ENCODE measurements at places on chromosomes 2 and 18.

DNA sequence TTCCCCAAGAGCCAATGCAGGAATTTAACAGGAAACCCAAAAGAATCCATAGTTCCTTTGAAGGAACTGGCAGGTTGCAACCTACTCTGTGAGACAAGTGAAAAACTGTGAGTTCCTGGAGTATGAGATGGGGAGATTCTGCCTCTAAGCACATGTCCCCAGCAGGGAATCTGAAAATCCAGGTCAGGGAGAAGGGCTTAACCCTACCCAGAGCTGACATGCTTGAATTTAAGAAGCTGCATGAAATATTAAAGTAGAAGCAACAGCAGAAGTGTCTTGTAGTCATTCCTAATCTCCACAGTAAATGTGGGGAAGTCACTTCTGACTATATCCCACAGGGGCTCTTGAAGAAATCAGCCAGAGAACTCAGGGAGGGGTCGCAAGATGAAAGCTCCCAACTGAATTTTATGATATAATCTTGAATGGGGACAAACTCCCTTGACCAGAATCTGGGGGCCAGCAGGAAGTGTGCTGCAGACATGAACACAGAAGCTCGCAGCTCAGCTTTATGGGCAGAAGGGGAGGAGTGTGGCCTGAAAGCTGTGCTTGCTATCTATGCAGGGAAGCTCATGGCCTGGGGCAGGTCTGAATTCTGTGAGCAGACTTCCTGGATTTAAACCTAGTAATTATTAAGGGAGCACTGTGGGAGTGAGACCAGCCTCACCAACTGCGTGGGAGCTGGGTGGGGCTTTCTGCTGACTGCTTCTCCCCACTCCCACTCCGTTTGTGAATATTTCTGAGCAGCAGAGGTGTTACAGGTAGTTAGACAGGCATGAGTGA is 184.1 kb upstream of the KYNU start:
- DNase-seq, result no peak

DNA sequence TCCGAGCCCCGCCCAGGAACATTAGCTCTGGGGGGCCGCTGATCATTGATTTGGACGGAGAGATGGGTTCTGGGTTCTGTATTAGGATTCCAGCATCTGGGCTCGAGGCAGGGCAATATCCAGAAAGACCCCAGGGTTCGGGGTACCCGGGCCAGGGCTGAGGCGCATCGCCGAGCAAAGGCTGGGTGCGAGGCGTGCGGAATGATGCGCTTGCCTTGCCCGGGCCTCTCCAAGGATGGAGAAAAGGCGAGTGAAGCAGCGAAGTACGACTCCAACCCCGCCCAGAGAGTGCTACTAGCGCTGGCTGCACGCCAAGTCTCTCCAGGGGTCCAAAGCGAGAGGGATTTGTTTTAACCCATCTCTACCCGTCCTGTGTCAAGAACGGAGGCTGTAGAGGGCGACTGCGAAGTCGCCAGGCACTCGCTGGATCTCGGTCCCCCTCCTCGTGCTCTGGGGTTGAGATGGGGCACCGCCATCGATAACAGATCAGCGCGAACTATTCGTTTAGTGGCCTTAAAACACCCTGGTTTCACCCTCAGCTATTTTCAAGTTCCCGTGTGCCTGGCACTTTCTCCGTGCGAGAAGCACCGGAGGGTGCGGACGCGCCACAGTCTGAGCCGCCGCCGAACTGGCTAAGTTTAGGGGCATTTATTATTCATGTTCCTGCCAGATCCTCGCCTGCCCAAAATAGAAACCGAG is 1.9 kb downstream of the ADCYAP1 start:
- DNase-seq, result no peak

GRCh38 chr2:86029873-86030272 is 75.8 kb downstream of the POLR1A start:
- DNase-seq, result no peak

DNA sequence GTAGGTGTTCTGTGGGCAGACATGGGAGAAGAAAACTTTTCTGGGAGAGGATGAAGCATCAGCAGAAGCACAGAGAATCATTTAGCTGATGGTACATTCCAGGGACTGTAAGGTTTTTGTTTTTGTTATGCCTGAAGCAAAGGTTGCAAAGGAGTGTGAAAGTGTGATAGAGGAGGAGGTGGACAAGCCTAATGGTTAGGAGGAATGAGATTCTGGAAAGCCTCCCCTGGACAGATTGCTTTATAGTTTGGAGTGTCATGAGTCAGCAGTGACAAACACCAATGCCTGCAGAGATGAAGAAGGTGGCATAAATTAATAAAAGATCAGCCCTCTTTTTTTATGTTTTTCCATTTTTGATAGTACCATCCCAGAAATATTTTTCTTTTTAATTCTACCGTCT is 171.6 kb upstream of the BOD1L2 start:
- no peak for DNase-seq

- DNase-seq, result no peak
These were observed 799.7 kb downstream of the LRP1B start for GRCh38 chr2:141331127-141331526.

GRCh38 chr18:27135504-27136207 is 49.5 kb downstream of the CHST9 start:
- no peak for DNase-seq

- no peak for DNase-seq
These were observed 61.8 kb downstream of the ATP8B1 start for GRCh38 chr18:57741273-57741672.

GRCh38 chr2:40680547-40680946 is 228.7 kb upstream of the SLC8A1 start:
- DNase-seq, result no peak

- DNase-seq, result no peak
These were observed 526 bp downstream of the CHN1 start for GRCh38 chr2:175004730-175004979.

GRCh38 chr2:102686479-102687439 is 67.4 kb downstream of the SLC9A2 start:
- DNase-seq, result no peak

DNA sequence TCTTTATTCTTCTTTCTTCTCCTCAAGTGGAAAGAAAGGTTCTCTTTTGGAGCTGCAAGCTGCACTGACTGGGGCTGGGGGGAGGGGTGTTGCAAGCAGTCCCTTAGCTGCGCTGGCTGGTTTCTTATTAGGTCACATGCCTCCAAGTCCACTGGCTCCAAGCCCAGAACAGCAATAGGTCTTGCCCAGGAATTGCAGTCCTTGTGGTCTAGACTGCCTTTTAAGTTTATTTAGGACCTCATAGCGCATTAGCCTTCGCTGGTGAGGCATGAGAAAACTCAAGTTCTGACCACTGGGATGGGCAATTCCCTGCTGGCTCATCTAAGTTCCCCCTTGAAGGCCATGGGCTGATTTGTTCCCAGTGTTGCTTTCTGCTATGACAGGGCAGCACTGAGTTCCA is 138.6 kb upstream of the SCN7A start:
- no peak for DNase-seq

DNA sequence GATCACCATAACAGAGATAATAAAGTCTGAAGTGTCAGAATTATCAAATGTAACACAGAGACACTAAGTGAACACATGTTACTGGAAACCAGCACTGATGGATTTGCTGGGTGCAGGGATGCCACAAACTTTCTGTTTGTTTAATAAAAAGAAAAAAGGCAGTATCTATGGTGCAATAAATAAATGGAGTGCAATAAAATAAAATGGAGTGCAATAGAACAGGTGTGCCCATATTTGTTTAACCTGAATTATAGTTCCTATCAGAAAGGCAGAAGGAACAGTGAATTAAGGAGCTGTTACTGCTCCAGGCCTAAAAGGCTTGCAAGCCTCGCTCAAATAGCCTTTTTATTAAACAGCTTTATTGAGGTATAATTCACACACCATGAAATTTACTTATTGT is 81.0 kb upstream of the KIDINS220 start:
- no peak for DNase-seq

GRCh38 chr2:1727796-1728474 is 16.4 kb downstream of the PXDN start:
- no peak for DNase-seq

- DNase-seq, result no peak
These were observed 2.6 kb downstream of the LPIN1 start for GRCh38 chr2:11748861-11749645.

Measured in DMS 273 treated with DMSO at 0.1 percent for 48 hours (cell line).